Aorta (tissue), 5 donors: ENCODE measurements at places on chromosomes 7 and 10.

DNA sequence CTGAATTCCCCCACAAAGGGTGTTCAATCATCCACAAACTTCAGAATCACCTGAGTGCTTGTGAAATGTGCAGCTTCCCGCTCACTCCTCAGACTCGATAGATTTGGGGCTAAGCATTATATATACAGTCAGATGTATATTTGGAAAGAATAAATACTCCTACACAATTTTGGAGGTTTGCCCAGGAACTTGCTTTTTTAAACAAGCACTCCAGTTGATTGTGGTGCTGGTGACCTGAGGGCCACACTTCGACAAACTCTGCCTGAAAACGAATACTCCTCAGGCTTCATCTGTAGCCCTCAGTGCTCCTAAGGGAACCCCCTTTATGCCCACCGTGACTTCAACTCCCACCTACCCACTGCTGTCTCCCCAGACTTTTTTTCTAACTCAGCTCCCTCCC lies 211.6 kb downstream of the INHBA start:
- no peak for DNase-seq

GRCh38 chr7:69388452-69389137 lies 209.7 kb upstream of the AUTS2 start:
- no peak for DNase-seq

GRCh38 chr10:63057509-63057908 lies 75.6 kb upstream of the NRBF2 start:
- DNase-seq: no peak

- DNase-seq: no peak
Observed at GRCh38 chr7:118053353-118053752, 130.6 kb upstream of the LSM8 start.

- DNase-seq: no peak
Observed at GRCh38 chr7:83947260-83947659, 247.3 kb downstream of the SEMA3A start.

- DNase-seq: no peak
Observed at GRCh38 chr10:22317076-22317370, 835 bp downstream of the COMMD3 start.

GRCh38 chr7:50721160-50721559 lies 61.5 kb downstream of the GRB10 start:
- no peak for DNase-seq
